ENCODE measurements at places on chromosomes 1 and 21.

DNA sequence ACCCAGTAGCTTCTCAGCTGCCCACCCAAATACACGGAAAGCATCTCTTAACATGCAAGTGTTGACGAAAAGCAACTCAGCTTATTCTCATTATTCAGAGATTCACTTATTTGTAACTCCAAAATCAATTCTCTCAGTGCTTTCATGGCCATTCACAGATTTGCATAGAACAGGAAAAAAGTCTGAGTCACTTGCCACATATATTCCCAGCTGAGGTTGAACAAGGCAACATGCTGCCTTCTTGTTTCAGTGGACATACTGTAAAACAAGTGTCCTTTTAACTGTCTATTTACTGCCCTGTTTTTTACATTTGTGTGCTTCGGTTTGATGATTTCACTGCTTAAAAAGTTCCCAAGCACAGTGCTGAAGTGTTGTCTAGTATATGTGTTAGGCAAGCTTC, 273.0 kb downstream of the LTN1 start:
- DNase-seq: no peak

GRCh38 chr1:172084876-172085275, 243.6 kb downstream of the DNM3 start:
- DNase-seq: no peak

- DNase-seq: no peak
Measured at GRCh38 chr1:80892539-80892938, 908.2 kb upstream of the ADGRL2 start.

DNA sequence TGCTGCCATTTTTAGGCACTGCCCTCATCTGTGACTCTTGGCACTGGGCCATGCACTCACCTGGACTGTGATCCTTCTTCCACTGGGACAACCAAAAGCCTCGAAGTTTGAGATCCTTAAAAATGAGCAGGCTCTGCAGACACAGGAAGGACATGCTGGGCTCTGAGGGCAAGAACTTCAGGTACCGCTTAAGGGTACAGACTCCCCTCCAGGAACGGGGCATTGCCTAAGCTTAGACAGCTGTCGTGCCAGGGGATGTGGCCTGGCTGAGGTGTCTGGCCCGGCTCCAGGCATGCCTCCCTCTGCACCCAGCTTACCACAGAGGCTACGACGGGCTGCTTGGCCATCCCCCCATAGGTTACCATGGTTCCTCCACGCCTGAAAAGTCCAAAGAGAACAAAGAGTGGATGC, 14.2 kb upstream of the SRSF4 start:
- DNase-seq: no peak

DNA sequence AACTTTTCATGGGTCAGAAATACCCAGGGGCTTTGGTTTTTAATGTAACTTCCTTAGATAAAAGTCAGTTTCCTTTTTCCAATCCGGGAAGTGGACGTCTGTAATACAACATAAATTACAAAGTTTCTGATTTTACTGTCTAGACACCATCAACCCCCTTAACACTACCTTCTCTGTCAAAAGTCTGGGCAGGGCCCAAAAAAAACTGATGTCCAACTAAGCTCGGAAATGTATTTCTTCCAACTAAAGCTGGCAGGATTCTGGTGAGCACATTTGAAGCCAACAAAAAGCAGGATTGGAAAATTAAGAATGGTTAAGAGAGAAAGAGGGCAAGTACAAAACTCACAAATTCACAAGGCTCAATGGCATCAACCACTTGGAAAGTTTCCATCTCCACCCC, 24.3 kb downstream of the DDAH1 start:
- DNase-seq: no peak

DNA sequence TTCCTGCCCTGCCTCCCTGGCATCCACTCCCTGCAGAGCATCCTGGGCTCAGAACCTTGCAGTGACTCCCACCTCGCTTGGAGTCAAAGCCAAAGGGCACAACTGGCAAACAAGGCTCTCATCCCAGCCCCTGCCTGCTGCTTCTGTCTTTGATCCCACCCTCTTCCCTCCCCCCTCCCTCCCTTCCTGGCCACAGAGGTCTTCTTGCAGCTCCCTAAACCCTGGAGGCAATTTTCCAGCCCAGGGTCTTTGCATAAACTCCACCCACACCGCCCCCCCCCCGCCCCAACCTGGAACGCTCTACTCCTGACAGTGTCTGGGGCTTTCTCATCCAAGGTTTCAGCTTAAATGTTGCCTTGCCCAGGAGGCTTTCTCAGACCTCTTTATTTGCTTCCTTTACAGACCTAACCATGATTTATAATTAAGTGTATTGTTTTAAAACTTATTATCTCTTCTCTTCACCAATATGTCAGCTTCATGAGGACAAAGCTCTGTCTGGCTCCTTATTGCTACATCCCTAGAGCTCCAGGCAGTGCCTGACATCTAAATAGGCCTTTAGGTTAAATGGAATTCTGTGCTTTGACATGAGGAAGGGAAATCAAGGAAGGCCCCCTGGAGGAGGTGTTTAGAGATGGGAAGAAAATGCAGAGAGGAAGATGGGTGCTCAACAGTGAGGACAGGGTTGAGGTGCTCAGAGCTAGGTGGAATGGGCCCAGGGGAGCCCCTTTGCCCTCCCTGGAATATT, 37.7 kb upstream of the PADI1 start:
- DNase-seq: no peak

GRCh38 chr1:2346691-2347408, 44.5 kb downstream of the MORN1 start:
- DNase-seq: no peak

- DNase-seq: peak; percentile 5
Measured at GRCh38 chr1:119475866-119476439, 31.1 kb upstream of the HSD3B1 start.

DNA sequence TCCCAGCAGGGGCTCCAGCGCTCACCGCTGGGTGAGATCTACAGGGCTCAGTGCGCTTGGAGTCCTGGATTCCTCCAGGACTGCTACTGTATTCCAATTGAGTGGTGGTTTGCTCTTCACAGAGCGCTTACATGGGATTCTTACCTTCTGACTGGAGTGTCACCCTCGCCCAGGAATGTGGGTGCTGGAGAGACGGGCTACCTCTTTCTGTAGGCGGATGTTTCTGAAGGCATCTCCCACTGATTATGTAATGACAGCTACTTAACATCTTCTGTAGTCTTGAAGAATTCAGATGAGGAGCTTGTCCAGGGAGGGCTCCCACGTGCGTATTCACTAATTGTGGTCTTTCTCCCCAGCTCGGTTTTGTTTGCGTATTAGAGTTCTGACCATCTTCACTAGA, 154.2 kb downstream of the DYRK1A start:
- no peak for DNase-seq

DNA sequence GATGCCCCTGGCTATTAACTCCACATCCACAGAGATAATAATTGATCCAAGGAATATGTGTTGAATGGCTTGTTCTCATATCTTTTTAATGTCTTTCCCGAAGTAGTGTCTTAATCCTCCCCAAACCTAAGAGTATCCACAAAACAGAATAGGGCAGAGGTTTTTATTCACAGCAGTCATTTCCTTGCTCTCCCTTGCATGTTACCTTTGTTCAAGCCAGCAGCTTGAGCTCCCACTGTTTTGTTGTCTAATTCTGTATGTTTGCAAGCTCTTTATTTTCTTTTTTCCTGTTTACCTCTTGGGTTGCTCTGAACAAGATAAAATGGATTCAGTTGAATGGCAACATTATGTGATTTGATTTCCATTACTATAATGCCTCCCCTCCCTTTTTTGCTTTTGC, 308.6 kb upstream of the ZP4 start:
- no peak for DNase-seq

- no peak for DNase-seq
Measured at GRCh38 chr21:38912789-38913119, 107.0 kb downstream of the ETS2 start.

- DNase-seq: no peak
Measured at GRCh38 chr1:9668080-9668479, 16.5 kb downstream of the PIK3CD start.

GRCh38 chr1:4689271-4689935, 35.0 kb downstream of the AJAP1 start:
- DNase-seq: no peak

DNA sequence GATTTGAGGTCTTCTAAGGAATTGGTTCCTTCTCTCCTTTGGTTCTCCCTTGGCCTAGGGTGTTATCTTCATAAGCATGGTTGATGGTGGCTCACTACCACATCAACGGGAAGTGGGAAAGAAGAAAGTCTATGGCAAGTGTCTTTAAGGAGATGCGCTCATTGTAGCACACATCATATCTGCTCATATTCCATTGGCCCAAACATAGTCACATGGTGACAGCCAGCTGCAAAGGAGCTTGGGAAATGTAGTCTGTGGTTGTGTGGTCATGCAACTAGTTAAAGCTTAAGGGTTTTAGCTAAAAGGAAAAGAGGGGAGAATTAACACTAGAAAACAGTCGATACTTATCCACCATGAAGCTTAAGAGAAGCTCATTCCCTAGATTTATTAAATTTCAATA, 11.4 kb upstream of the MRPS6 start:
- no peak for DNase-seq

- no peak for DNase-seq
Measured at GRCh38 chr1:208106218-208106617, 138.0 kb downstream of the PLXNA2 start.

DNA sequence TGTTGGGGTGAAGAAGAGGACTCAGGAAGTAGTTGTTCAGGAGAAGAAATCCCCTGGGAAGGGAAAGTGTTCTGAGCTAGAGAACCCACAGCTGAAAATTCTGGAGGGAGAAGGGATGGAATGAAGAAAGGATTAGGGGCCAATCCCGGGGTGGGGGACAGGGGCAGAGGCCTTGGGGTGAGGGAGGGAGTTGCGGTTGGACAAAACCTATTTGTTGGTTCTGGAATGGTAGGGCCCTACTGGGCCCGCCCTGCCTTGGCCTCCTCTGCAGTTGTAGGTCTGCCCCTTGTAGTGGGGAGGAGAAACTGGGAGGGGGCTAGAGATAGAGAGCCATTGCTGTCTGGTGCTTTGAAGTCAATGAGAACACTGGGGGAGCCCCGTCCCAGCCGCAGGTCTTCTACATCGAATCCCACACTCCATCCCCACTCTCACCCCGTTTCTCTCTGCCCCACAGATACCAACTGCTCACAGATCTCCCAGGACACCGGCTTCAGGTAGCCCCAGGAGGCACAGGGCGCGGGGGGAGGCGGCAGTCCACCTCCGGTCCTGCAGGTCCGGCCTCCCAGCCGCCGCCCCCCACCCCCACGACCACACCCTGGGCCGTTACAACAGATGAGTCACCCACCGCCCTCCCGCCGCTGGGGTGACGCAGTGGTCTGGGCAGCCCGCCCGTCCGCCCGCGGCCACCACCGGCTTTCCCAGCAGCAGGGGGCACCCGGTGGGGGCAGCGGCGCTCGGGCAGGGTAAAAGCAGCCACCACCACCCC, 1.1 kb downstream of the TAGLN2 start:
- no peak for DNase-seq

GRCh38 chr1:167797015-167797414, 75.2 kb downstream of the MPZL1 start:
- DNase-seq: peak; percentile 6

- no peak for DNase-seq
Measured at GRCh38 chr1:107594536-107594935, 370.4 kb downstream of the VAV3 start.

DNA sequence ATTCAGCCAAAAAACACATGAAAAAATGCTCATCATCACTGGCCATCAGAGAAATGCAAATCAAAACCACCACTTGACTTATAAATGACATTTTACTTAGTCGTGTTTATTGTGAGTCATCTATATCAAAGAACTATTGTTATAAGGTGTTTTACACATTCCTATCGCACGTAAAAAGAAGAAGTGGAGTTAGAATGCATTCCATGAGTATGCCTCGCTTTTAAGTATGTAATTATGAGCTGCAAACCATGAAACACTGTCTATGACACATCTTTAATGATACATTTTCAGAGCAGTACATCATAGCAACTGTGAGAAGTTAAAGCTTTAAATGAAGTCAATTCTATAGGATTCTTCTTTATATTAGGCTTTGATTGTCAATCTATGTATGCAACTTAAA, 614.3 kb upstream of the ADAMTS5 start:
- no peak for DNase-seq

DNA sequence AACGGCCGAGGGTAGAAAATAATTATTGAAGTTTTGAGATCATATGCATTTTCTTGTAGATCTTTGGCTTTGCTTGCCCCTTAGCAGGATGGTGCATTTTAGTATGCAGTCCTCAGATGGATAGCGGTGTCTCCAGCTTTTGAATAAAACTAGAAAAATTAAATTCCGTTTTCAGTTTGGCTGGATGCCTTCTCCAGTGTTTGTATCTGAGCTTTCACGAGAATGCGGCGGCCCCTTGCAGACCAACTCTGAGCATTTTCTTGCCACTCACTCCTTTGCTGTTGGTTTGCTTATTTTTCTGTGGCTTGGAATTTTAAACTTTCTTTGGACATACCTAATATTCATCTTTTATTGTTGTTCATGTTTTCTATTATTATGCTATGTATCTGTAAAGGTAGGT, 192.6 kb downstream of the NFIA start:
- no peak for DNase-seq

GRCh38 chr1:28812669-28813468, 899 bp downstream of the OPRD1 start:
- DNase-seq: no peak

DNA sequence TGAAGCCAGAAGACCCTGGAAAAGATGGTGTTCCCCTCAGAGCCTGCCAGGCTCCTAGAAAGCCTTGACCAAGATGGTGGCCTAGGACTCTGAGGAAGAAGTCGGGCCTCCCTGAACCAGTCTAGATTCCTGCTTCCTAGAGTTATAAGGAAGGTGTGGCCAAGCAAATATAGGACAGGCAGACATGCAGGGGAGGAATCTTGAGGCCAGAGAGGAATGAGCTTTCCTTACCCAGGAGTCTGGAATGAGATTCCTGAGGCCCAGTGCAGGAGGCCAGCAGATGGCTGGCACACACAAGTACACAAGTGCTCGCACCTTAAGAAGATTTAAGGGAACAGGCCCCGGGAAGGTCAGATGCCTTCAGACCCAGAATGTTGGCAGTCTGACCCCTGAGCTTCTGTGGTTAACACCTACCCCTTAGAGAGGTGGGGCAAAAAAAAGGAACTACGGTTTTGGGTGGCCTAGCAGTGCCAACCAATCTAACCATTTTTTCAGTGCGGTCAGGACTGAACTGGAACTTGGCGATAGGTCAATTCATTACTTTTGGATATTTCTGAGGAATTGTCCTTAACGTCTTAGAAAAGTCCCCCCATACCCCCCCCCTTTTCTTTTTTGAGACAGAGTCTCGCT, 73.3 kb downstream of the MDM4 start:
- no peak for DNase-seq

DNA sequence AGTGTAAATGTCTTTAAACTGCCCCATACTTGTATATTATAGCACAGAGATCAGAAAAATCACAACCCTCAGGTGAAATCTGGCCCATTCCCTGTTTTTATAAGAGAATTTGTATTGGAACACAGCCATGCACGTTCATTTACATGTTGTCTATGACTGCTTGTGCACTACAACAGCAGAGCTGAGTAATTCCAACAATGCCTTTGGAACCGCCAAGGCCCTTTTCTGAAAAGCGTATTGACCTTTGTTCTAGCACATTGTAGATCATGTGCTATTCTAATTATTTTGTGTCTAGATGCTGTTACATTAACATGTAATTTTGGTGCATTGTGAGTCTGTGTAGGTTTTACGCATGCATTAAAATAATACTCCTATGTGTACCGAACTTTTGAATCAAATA, 339.6 kb downstream of the CHRM3 start:
- DNase-seq: no peak

GRCh38 chr1:155085504-155086127, 7.0 kb downstream of the EFNA3 start:
- DNase-seq: no peak

Measured in NCI-H1436 (cell line).